C1 segment of cervical spinal cord (tissue), 14 donors: ENCODE measurements at places on chromosomes 4 and X.

DNA sequence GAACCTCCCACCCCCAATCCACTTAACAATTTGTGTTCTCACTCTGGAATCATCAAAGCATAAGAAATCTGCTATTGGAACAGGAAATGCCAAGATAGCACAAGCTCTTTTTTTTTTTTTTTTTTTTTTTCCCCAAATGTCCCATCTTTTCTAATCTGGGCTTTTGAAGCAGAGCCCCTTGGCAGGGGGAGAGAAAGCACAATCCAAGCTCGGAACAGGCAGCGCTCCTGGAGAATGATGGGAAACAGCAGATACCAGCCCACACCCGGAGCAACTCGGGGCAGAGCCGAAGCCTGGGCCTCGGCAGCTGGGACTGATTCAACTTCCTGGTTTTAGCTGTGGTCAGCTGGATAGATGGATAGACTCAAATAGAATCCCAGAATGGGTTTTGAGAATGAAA is 235.1 kb downstream of the QDPR start:
- DNase-seq = no peak

DNA sequence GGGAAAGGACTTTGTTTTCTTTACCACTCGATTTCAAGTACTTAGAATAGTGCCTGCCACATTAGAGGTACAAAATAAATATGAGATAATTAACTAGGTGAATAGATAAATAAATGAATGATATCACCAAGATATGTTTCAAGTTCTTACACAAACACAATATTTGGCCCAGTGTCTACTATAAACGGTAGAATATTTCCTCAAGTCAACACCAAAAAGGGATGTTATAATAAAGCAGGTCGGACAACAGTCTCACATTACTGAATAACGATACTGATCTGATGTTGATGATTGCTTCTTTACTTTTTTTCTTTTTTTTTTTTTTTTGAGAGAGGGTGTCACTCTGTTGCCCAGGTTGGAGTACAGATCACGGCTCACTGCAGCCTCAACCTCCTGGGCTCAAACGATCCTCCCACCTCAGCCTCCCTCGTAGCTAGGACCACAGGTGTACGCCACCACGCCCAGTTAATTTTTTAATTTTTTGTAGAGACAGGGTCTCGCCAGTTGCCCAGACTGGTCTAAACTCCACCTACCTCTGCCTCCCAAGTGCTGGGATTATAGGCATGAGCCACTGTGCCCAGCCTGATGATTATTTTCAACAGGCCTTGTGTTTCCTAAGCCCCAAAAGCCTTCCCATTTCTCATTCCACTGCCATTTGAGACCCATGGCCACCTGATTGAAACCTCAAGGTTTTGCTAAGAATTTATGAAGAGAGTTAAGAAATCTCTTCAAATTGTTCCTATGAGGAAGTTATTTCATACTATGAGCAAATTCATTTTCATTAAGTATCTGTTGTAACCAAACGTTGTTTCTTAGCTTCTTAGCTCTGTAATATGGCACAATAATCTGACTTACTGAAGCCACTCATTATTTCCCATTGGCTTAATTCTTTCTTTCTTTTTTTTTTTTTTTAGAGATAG is 2.3 kb downstream of the MANBA start:
- DNase-seq = no peak

DNA sequence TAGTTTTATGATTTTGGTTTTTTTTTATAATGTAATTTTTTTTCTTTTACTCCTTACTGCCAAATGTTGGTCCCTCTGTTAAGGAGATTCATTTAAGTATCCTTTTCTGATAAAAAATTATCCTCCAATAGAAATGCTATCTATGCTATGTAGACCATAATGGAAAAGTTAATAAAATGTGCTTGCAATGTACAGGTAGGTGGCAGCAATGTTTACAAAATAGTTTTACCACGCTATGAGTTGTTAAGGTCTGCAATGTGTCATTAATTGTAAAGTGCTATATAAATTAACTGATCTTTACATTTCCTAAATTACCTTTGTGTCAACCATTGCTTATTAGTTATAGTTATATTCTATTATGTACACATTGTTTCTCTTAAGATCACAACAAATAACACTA is 3.8 kb upstream of the CENPC start:
- DNase-seq = no peak

DNA sequence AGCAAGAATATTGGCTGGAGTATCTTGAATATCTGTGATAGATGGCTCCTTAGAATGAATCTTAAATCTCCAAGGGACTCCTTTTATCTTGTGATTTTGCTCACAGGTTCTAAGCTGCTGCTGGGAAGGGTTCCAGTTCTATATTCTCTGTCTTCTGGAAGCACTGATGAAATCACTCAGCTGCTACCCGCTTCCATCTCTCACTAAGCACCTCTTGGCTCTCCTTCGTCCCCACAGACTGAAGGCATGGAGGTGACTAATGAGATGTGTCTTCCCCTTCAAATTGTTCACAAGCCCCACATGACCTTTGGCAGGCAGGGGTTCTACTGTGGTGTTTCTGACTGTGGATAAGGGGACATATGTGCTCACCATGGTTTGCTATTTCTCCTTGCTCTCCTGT is 75.9 kb downstream of the C4orf51 start:
- no peak for DNase-seq

- DNase-seq = no peak
Observed at GRCh38 chr4:157128395-157128794, 52.4 kb downstream of the GLRB start.
